ENCODE measurements at places on chromosomes 1 and 21.
A peak's percentile ranks its signal among the peaks of the same experiment; 100 is the strongest.

GRCh38 chr21:43703035-43703880 is 15.7 kb upstream of the PDXK start:
- no peak for DNase-seq

- DNase-seq: no peak
Measured at GRCh38 chr1:176656257-176656995, 193.5 kb downstream of the PAPPA2 start.

- DNase-seq: no peak
Measured at GRCh38 chr1:43773821-43774220, 66.5 kb downstream of the ST3GAL3 start.

DNA sequence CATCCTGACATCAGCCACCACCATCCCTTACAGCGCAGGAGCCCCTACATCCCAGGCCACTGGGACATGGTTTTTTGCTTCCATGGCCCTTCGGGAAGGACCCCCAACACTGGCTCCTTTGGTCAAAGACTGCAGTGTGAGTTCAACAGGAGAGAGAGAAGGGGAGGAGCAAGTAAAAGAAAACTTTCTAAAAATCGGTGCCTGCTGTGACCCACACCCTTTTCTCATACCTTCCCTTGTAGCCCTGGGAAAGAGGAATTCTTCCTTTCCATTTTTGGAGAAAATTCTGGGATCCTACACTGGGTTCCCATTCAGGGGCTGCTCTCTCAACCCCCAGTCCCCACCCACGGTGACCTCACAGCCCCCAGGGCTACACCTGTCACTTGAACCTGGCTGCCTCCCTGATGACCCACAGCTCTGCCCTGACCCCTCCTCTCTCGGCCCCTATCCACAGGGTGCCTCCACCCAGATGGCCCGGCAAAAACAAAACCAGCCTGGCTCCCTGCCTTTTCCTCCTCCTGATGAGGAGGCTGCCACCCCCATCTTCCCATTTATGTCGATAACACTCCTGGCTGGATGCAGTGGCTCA is 7.6 kb downstream of the PADI4 start:
- no peak for DNase-seq

DNA sequence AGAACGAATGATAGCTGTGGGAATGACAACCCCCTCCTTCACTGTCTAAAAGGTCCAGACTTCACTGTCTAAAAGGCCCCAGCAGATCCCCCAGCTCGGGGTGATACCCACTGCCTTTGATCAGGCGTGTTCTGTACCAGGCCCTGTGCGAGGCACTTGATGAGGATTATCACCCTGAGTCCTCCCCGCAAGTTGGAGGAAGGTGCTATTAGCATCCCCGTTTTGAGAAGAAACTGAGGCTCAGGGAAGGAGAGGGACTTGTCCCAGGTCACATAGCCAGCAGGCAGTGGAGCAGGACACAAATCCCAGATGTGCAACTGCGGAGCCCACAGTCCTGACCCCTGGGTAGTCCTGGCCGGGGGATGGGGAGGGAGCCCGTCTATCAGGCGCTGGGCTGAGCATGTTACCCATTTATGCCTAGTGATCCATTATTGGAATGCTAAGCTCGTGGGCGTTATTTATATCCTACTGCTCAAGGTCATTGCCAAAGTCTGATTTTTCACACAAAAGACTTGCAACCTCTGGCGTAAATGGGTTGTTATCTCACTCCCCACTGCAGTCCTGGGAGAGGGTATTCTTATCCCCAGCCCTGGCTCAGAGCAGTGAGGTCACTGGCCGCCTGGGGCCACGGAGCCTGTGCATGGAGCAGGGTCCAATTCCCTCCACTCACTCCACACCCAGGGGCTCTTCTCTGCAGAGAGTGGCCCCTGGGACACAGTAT is 722.2 kb downstream of the MATN1 start:
- DNase-seq: no peak

GRCh38 chr21:45945868-45946210 is 35.7 kb upstream of the COL6A1 start:
- no peak for DNase-seq

DNA sequence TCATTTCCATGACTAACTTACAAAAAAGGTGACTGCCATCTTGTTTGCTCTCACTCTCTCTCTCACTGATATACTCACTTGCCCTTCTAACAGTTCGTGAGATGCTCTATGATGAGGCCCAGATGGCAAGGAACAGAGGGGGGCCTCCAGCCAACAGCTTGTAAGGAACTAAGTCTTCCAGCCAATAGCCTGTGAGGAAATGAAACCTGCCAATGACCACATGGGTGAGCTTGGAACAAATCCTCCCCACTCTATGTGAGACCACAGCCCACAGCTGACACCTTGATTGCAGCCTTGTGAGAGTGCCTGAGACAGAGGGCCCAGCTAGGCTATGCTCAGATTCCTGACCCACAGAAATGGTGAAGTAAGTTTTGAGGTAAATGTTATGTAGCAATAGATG is 153.7 kb downstream of the HHIPL2 start:
- DNase-seq: no peak

DNA sequence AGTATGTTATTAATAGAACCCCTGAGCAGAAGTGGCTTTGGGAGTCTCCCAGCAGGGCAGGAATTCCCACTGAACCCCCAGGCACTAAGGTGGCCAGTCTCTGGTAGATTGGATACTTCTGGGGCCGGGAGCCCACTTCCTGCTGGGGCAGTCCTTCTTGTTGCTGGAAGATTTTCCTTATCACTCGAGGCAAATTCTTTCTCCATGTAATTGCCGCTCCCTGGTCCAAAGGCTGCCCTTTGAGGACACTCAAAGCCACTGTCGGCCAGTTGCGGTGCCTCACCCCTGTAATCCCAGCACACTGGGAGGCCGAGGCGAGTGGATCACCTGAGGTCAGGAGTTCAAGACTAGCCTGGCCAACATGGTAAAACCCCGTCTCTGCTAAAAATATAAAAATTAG is 22.6 kb upstream of the TNFRSF1B start:
- no peak for DNase-seq

GRCh38 chr1:1753607-1754005 is 24.7 kb downstream of the NADK start:
- no peak for DNase-seq

- no peak for DNase-seq
Measured at GRCh38 chr21:46194374-46195334, 10.4 kb upstream of the SPATC1L start.

DNA sequence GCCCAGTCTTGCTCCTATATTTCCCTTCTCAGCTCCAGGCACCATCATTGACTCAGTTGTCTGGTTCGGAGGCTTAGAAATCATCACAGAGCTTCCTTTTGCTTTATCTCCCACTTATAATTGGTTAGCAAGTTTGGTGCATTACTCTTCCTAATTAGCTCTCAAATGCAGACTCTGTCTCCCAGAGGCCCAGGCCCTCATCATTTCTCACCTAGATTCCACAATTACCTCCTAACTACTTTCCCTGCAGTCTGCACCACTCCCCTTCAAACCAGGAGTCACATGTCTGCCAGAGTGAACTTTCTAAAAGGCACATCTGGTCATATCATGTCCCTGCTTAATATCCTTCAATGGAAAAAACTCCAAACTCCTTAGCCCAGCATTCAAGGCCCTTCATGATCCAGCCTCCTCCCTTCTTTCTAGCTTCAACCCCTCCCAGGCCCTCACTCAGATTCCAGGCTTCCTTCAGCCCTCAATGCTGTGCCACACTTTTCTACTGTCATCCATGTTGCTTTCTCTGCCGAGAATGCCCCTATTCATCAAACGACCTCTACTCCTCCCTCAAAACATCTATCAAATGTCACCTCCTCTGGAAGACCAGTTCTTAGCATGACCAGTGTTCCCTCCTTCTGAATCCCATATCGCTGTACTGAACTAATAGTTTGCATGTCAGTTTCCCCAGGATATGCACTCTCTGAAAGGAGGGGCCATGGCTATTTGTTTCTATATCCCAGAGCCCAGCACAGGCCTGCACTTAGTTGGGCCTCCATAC is 30.7 kb downstream of the SYT2 start:
- no peak for DNase-seq

DNA sequence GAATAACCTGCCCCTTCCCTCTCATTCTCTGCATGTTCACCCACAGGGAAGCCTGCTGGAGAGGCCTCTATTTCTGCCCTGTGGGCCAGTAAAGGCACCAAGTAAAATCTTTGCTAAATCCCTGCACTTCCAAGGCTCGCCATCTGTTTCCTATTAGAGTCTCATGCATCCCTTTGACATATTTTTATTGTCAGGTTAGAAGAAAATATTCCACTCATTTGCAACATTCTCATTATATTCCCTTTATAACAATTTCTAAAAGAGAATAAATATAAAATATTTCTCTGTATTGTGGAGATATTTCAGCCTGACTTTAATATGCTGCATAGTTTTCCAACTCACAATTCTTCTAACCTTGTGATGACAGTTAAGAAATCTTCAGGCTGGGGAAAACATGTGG is 340.4 kb upstream of the VAMP3 start:
- no peak for DNase-seq

DNA sequence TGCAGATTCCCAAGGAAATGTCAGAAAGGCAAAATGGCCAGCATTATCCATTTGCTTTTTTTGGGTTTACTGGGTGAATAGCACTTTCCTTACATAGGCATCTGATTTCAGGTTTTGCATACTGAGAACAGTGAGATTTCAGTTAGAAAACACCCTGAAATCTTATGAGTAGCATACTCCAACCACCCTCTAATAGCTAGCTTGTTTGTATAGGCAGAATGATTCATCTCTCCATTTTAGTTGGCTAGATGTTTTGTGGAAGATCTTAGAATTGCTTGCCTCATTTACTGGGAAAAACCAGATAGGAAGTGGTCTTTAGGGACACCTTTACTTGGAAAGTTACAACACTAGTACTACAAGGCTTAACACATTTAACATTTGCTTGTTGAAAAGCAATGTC is 10.4 kb downstream of the KYAT3 start:
- DNase-seq: no peak

GRCh38 chr1:45543581-45544417 is 6.8 kb upstream of the AKR1A1 start:
- DNase-seq: peak; percentile 92

DNA sequence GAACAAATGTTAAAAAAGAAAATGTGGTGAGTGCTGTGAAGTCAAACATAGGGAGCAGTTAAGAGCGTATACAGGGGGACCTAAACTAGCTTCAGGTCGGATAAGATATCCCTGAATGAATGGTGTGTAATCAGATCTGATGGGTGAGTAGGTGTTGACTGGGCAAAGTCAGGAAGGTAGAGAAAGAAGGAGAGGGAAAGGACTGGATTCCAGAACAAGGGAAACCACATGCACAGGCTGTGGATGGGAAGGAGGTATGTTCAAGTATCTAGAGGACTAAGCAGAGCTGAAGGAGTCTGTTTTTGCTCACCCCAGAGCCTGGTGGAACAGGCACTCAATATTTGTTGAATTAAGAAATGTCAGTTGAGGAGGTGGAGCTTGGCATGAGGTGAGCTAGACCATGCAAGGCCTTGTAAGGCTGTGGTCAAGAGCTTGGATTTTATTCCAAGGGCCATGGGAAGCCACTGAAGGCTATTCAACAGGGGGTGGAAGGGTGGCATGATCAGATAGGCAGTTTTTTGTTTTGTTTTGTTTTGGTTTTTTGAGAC is 27.4 kb downstream of the MAP7D1 start:
- DNase-seq: no peak

DNA sequence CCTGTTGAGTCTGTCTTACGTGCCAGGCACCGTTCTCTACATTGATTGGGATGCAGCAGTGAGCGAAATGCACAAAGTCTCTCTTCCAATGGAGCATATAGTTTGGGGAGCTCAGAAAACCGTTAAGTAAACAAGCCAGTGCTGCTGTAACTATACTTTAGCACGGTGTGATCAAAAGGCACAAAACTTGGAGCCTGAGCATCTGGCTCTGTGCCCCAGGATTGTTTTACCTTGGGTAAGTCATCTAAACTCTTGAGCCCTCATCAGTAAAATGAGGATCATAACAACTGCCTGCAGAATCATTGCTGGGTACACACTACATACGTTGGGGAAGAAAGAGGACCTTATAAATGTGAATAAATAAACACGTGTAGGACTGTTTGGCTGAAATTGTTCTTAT is 1.8 kb downstream of the HHIPL2 start:
- no peak for DNase-seq

DNA sequence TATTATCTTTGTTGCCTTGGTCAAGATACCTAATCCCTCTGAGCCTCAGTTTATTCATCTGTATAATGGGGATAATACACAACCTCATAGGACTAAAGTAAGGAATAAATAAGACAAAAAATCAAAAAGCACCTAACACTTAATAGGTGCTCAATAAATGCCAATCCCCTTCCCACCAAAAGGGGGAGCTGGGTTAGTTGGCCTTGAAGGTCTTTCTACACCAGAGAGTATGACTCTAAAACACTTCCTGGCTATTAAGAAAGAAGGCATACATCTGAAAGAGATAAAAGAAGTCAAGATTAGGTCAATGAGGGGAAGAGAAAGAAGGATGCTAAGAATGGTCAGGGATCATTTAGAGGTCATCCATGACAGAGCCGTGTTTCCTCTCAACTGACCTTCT is 11.1 kb downstream of the VSIG8 start:
- DNase-seq: no peak

DNA sequence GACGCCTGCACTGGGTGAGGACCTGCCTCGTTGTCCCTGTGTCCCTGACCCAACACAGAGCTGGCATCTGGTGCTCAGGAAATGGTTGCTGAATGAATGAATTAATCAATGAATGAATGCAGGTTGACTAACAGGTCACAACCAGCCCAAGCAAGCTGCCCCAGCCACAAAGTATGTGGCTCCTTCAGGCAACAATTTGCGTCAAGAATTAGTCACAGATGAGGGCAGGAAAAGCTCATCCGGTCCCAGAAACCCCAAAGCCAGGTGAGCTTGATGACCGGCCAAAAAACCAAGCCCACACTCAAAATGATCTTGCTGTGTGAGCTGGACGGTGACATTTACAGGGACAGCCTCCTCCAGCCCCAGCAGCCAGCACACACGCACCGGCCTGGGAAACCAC is 40.6 kb upstream of the GPR153 start:
- DNase-seq: no peak

DNA sequence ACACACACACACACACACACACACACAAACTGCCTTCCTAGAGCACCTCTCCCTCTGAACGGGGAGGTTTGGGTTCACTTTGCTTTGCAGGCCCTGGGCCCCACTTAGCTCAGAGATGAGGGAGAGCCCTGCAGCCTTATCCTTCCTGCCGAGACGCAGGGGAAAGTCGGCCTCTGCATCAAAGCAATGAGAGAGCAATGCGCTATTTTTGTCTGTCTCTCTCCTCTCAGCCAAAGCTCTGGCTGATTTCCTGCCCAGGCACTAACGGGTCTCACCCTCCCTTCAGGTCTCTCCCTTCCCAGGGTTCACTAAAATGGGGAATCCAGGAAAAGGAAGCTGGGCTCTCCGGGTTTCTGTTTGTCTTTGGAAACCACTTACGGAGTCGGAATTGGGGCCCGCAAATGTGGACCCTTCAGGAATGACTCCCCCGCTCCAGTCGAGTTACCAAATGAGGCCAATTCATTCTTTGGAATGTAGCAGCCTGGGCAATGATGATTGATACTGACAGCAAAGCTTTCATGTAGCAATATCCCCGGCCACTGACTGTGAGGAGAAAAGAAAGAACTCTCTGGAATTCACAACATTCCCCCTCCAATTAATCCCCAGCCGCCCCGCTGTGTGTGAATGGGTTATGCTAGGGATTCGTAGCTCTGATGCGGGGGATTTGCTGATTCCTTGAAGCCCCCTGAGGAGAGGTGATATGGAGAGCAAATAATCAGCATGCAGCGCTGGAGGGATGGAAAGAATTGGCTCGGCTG is 61.5 kb upstream of the WLS start:
- no peak for DNase-seq
